ENCODE measurements at places on chromosomes 12 and 14. TPM values are rescaled to one million over a fixed set of nuclear protein-coding genes. Genes with fewer than 3 reads are reported as not detected.

- DNase-seq, result peak; percentile 51
These were observed 43.0 kb upstream of the ANO2 start for GRCh38 chr12:5988088-5988487.

GRCh38 chr12:42156232-42156631 is 11.6 kb upstream of the GXYLT1 start:
- DNase-seq, result no peak

Gene RNU6-8
- not detected for total RNA-seq

DNA sequence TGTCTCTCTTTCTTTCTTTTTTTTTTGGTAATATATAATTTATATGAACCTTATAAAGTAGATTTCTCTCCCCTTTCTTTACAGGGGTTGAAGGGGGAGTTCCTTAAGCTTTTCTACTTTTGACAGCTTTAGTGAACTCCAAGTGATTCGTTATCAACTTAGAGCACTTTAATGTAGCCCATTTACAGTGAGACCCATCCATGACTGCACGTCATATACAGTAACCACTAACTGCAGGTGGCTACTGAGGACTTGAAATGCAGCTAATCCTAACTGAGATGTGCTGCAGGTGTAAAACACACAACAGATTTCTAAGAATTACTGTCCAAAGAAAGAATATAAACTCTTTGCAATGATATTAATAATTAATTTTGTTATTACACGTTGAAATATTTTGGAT is 582 bp downstream of the LRRIQ1 start:
- DNase-seq, result no peak

Gene ARHGEF25
- total RNA-seq, result 1.7 TPM

- DNase-seq, result no peak
These were observed 138.6 kb upstream of the TRHDE start for GRCh38 chr12:72133497-72134055.

Gene DIO2
- total RNA-seq, result not detected

- DNase-seq, result peak; percentile 94
These were observed 16.4 kb upstream of the ESPL1 start for GRCh38 chr12:53251477-53252348.

DNA sequence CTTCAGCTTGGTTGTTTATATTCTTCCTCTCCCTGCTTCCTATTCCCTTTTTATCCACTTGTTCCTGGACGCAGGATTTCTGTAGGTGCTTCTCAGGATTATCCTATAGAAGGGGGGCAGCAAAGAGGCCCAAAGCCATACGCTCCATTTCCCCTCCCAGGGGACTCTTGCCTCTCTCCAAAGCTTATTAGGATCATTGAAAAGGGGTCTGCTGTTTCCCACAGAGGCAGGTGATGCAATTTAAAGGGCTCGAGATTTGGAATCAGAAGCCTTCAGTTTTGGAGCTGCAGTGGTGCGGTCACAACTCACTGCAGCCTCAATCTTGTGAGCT is 31.5 kb upstream of the SYNDIG1L start:
- DNase-seq, result no peak

- DNase-seq, result no peak
These were observed 17.9 kb upstream of the RCOR1 start for GRCh38 chr14:102574281-102575159.

DNA sequence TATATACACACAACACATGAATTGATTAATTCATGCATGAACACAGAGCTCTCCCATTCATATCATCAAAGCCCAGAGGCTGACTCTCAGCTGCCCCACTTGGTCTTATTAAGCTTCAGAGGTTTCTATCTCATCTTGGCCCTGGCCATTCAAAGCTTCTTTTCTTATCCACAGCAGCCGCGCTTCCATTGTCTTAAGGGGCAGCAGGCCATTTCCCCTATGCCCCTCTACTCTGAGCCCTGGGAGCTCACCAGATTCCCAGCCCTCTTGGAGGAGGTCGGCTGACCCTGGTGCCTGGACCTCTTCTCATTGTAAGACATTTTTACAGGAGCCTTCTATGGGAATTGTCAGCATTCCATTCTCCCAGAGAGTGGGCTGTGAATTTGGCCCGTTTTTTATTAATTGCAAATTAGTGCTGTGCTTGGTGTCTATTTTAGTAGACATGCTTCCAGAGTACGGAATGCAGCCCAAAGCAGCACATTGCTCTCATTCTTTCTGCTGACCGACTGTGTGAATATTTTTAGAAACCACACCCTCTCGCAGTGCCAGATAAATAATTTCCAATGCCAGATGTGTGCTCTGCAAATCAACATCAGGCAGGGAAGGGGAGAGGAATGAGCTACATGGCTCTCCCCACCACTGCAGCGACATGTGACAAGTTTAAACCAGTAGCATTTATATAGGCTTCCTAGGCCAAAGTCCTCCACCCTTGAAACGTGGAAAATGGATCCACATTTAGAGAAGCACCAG is 58.5 kb downstream of the NUAK1 start:
- no peak for DNase-seq

Gene C14orf132
- total RNA-seq, result 0.47 TPM

DNA sequence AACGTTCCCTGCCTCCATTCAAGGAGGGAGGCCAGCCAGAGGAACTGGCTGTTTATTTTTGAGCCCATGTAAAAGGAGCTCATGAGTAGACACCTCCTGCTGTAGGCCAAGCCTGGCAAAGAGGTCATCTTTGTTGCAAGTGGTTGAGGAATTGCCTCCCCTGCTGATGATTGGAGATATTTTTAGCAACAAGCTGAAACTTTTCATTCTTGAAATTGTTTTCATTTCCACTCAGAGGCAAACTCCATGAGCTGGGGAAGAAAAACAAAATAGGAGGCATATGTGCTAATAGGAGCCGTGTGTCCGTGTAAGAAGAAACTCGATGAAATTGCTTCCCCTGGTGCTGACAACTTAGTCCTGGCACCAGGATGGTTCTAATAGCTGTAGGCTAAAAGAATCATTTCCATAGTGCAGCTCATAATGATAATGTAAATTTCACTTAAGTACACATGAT is 440.1 kb upstream of the FAR2 start:
- no peak for DNase-seq

DNA sequence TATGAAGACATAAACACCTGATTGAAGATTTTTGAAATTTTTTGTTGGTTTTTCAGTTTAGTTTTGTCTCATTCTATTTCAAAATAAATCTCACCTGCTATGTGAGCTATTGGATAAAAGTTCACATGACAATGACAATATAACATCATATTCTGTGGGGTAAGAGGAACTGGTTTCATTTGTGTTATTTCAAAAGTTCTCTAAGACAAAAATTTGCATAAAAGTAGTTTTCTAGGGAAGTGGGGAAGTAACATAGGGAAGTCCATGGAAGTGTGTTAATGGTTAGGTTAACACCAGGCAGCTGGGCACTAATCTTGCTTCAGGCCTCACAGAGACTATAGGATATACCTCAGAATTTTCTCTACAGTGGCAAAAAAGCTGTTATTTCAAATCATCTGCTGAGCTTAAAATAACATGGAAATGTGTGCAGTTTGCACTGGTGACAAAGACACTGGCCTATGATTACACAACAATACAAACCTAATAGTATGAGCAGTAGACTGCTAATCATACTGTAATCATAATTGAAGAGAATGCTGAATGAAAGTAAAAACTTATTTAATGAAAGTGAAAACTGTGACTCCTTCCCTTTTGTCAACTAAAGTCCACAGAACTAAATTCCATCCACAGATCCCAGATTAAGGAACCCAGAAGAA is 710.6 kb upstream of the TMEM132C start:
- DNase-seq, result no peak

DNA sequence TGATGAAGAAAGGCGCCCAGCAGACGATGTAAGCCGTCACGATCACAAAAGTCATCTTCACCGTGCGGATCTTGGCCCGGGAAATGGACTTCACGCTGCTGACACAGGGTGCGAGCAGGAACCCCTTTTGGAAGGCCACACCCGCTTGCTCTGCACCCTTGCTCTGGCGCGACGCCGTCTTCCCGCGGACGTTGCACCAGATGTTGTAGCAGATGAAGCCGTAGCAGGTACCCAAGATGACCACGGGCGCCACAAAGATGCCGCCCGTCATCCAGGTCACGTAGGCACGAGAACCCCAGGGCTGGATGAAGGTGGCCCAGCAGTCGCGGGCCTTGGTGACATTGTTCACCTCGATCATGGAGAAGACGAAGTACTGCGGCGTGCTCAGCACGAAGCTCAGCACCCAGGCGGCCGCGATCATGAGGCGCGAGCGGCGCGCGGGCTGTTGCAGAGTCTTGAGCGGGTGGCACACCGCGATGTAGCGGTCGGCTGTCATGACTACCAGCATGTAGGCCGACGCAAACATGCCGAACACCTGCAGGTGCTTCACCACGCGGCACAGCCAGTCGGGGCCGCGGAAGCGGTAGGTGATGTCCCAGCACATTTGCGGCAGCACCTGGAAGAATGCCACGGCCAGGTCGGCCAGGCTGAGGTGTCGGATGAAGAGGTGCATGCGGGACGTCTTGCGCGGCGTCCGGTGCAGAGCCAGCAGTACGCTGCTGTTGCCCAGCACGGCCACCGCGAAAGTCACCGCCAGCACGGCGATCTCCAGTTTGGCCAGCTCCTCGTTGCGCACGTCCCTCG is 890 bp downstream of the AVPR1A start:
- DNase-seq, result peak; percentile 54

GRCh38 chr12:79761341-79761740 is 70.6 kb upstream of the PAWR start:
- DNase-seq, result no peak

DNA sequence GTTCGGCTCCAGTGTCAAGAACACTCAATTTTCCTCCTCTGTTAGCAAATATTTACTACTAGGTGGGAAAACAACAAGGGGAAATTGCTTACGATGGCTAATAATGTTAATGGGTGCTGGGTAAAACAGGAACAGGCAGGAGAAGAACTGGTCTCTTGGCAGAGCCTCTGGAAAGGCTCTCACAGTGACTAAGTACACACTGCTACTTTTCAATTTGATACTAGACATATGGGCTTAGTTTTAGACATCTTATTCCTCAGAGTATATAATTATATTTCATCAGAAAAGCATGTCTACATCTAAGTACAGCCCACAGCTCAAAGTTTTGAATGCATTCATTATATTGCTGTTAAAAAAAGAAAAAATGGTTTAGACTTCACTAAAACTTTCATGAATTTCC is 65.4 kb upstream of the SAV1 start:
- no peak for DNase-seq

- DNase-seq, result peak; percentile 97
These were observed 18.0 kb upstream of the CACNA1C start for GRCh38 chr12:2034633-2035430.

Gene ART4
- total RNA-seq, result not detected

DNA sequence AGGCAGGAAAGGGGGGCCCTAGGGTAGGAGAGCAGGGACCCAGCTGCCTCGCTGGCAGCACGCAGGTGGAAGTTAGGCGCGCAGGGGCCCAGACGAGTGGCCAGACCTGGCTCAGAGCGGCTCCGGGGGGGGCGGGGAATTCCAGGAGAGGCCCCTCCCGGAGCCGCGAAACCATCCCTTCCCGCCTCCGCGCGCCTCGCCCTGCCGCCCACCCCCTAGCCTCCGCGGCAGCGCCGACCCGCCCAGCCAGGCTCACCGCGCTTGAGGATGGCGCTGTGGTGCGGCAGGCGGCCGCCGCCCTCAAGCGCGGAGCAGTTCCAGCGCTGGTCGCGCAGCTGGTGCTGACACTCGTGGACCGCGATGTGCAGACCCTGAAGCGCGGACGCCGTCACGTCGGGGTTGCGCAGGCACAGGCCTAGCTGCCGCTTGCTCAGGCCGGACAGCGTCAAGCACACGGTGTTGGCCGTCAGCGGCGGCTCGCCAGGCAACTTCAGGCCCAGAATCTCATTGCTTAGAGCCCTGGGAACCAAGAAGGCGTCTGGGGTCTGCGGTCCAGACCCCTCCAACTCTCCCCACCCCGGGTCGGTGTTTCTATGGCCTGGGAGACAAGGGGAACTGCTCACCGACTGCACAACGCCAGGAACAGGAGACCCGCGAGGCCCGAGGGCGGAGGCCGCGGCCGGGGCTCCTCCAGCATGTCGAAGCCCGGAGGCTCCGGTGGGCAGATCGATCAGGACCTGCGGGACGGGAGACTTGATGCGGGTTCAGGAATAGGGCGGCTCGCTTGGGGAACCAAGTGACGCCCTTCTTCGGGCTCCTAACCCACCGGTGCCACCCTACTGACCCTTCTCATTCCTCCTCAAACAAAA is 1.5 kb downstream of the WNT10B start:
- DNase-seq, result peak; percentile 77

DNA sequence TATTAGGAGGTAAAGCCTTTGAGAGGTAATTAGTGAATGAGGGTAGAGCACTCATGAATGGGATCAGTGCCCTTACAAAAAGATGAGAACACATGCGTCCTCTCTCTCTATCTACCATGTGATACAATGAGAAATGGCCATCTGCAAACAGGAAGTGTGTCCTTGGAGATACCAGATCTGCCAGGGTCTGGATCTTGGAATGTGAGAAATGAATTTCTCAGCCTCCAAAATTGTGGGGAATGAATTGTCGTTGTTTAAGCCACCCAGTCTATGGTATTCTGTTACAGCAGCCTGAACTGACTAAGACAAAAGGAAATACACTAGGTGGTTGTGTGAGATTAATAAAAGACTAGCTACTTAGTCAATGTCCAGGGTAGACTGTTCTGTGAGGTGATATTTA is 366.6 kb downstream of the NELL2 start:
- no peak for DNase-seq

Gene LUM
- total RNA-seq, result not detected

DNA sequence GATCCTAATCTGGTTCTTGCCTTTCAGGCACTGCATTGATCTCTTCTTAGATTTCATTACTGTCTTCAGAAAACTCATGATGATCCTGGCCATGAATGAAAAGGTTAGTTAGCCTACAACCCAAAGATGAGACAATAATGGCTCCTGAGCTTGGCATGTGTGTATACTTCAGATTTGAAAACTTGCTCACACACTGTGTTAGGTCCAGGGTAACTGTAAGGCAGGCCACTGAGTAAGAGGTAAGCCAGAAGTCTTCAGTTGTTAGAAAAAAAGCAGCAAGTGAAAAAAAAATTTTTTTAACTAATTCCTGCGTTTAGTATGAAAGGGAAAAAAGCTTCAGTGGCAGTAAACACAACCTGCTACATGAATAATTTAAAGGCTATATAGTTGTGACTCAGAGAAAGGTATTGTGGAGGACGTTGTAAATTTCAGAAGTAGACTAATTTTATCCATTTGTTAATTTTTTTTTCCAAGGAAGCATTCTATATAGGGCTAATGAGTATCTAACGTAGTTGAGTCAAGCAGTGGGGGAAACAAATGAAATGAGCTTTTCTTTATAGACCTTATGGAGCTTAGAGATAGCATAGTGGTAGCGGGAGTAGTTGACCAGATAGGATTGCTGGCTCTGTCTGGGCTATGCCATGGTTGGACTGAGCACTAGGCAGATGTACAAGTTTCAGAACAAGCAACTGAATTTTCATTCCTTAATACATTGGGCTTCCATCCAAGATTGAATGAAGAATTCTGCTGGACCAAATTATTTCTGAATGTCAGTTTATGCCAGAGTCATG is 20.5 kb downstream of the TMBIM6 start:
- no peak for DNase-seq

GRCh38 chr12:76047742-76048141 is 16.2 kb upstream of the PHLDA1 start:
- DNase-seq, result no peak

- peak; percentile 39 for DNase-seq
These were observed 61.1 kb upstream of the COCH start for GRCh38 chr14:30813216-30813615.

All from activated CD4-positive, alpha-beta T cell treated with anti-CD3 and anti-CD28 coated beads, Interleukin-2, amount 10 ng/mL, durations not matched to agents 24 days and 14 days (primary cell).